Suprapubic skin (tissue), 4 donors: ENCODE measurements at places on chromosomes 5 and 9.

GRCh38 chr5:44747396-44747795, 61.4 kb upstream of the MRPS30 start:
- no peaks in the 10 kb centered on the region for H3K27me3 ChIP-seq
- H3K36me3 ChIP-seq: no peaks in the 10 kb centered on the region
- no peaks in the 10 kb centered on the region for H3K4me1 ChIP-seq
- no peak overlapping the region for H3K4me3 ChIP-seq
- no peak for DNase-seq

GRCh38 chr5:41406936-41407335, 103.5 kb downstream of the PLCXD3 start:
- no peak overlapping the region for H3K4me3 ChIP-seq
- H3K4me1 ChIP-seq: no peaks in the 10 kb centered on the region
- no peak for DNase-seq

DNA sequence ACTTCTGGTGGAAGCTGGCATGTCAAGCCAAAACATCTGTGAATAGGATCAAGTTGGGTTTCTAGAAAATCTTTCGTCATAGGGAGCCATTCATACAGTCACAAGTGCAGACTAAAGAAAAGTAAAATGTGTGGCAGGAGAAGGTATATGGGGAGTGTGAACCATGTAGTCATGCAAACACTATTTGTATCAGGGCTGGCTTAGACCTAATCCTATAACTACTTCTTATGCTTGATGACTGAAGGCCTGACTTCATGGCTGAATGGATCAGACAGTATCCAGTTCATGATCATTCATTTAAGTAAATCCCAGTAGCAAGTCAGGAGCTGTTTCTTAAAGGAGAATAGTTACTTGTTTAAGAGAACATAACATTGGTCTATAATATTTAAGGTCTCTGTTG, 63.8 kb upstream of the DAPK1 start:
- DNase-seq: no peak
- H3K4me1 ChIP-seq: no peaks in the 10 kb centered on the region
- H3K4me3 ChIP-seq: no peak overlapping the region
- no peaks in the 10 kb centered on the region for H3K27me3 ChIP-seq
- H3K36me3 ChIP-seq: no peaks in the 10 kb centered on the region

- H3K27ac ChIP-seq: no peak overlapping the region
- H3K4me1 ChIP-seq: peaks cover 5% of the 10 kb centered on the region
- DNase-seq: no peak
- H3K4me3 ChIP-seq: no peak overlapping the region
Measured at GRCh38 chr5:168611165-168611564, 32.0 kb upstream of the PANK3 start.
